C1 segment of cervical spinal cord (tissue), 14 donors: ENCODE measurements at places on chromosomes 11 and 22.

GRCh38 chr11:128047026-128047425 lies 540.3 kb downstream of the ETS1 start:
- DNase-seq, result no peak

GRCh38 chr11:70126494-70126893 lies 48.4 kb downstream of the ANO1 start:
- DNase-seq, result no peak

- DNase-seq, result no peak
Observed at GRCh38 chr11:114081641-114082414, 22.3 kb downstream of the ZBTB16 start.

DNA sequence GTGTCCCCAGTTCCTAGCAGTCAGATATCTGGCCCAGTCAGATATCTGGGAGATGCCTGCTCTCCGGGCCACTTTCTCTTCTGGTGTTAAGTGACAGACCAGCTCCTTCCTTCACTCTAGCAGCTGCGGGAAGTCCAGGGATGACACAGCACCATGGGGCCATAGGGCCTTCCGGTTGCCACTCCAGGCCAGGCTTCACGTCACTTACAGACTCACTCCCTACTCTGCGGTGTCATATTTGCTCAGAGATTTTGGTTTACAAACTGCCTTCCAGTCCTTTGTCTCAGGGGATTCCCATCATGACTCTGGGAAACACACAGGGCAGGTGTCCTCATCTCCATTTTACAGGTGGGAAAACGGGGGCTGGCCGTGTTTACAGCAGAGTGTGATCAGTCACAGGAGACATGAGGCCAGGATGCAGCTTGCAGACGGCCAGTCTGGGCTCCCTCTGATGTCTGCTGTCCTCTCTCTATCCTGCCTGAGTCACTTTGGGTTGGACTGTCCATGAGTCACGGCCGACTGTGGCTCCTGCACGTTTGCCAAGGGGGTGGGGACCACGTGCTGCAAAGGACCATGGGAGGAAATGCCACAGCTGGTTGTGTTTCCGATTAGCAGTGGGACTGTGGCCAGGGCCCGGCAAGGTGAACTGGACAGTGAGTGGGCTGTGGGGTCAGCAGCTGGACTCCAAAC lies 8.2 kb upstream of the TBC1D22A start:
- DNase-seq, result no peak

- DNase-seq, result no peak
Observed at GRCh38 chr11:116225236-116225635, 547.6 kb downstream of the BUD13 start.

GRCh38 chr22:36386900-36387708 lies 663 bp downstream of the MYH9 start:
- peak; percentile 20 for DNase-seq

GRCh38 chr22:22737590-22737989 lies 93.2 kb downstream of the GGTLC2 start:
- no peak for DNase-seq

- DNase-seq, result no peak
Observed at GRCh38 chr22:49021131-49021925, 806.3 kb downstream of the BRD1 start.

GRCh38 chr11:81772166-81772565 lies 961.5 kb downstream of the FAM181B start:
- no peak for DNase-seq

- DNase-seq, result no peak
Observed at GRCh38 chr22:45009606-45010531, at the start of gene PHF21B. PHF21B (minus strand) TSS chr22:45010005; CDS start chr22:45009549, 456 bp downstream.

- no peak for DNase-seq
Observed at GRCh38 chr11:105673089-105673488, 63.2 kb downstream of the GRIA4 start.

DNA sequence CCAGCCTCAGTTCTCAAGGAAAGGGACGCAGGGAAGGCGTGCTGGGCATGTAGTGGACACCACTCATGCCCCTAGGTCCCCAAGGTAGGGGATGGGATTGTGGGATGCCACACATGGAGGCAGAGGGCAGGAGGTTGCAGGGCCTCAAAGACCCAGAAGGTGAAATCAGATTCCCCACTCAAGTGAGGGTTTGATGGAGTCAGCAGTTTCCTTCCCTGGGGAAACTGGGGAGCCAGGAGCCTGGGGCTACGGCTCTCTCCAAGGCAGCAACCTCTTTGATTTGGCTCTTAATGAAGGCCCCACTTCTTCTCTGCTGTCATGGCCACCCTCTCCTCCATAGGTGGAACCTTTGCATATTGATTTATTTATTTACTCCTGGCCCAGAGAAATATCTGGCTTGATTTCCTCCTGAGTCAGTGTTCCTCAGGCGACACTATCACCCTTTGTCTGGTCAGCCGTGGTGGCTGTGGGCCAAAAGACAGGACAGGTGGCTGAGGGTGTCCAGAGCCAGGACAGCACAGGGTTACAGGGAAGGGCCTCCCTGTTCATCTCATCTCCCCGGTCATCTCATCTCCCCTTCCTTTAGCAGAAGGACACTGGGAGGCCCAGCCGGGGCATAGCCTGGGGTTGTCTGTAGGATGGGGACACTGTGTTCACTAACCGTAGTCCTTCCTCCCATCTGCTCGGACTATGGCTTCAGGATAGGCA lies 9.6 kb downstream of the GNAZ start:
- peak; percentile 36 for DNase-seq

GRCh38 chr11:115606498-115607220 lies 102.4 kb upstream of the CADM1 start:
- DNase-seq, result no peak

GRCh38 chr11:75280770-75281468 lies 40.3 kb downstream of the TPBGL start:
- DNase-seq, result no peak

DNA sequence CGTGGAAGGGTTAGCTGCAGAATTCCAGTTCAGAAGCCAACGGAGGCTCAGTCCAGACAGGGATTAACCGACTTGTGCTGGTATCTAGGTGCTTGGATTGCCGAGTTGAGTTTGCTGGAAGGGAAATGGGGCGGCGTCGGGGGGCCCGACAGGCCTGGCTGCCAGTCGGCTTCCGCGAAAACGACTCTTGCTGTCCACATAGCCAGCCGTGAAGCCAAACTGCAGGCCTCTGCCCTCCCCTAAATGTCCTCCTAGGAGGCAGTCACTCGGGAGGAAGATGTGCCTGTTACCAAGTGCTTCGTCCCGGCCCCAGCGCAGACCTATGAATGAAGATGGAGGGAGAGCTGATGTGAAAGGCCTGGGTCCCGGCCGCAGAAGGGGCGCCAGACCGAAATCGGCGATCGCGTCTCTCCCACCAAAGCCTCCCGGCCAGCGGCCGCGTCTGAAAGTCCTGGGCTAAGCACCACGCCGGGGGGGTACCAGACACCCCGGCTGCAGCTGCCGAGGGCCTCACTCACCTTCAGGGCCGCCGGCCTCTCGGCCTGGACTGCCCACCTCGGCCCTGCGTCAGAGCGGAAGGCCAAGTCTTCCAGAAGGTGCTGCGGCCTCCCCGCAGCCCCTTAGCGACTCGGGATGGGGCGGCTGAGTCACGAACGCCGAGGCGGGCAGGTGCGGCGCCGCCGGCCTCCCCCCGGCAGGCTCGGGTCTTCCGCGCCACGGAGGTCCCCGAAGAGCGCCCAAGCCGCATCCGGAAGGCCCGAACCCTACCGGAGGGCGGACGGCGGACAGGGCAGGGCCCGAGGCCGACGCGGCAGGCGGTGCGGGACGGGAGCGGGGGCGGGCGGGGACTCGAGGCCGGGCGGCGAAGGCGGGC lies 7.5 kb downstream of the DPAGT1 start:
- DNase-seq, result peak; percentile 36

DNA sequence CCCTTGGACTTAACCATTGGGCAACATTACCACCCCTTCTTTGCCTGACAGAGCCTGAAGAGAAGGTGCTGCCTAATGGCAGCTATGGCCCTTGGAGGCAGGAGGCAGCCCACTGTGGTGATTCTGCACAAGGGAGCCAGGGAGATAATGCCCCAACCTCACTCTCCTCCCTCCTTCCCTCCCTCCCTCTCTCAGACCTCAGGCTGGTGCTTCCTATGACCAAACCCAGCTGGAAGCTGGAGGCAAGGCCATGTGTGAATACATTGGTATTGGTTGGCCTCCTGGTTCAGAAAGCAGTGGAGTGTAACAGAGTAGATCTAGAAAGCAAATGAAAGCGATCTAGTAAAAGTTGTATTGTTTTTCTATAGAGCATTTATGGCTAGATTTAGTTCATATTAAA lies 233.1 kb downstream of the CSNK2A3 start:
- no peak for DNase-seq

- no peak for DNase-seq
Observed at GRCh38 chr11:111069066-111069465, 176.5 kb upstream of the POU2AF2 start.

DNA sequence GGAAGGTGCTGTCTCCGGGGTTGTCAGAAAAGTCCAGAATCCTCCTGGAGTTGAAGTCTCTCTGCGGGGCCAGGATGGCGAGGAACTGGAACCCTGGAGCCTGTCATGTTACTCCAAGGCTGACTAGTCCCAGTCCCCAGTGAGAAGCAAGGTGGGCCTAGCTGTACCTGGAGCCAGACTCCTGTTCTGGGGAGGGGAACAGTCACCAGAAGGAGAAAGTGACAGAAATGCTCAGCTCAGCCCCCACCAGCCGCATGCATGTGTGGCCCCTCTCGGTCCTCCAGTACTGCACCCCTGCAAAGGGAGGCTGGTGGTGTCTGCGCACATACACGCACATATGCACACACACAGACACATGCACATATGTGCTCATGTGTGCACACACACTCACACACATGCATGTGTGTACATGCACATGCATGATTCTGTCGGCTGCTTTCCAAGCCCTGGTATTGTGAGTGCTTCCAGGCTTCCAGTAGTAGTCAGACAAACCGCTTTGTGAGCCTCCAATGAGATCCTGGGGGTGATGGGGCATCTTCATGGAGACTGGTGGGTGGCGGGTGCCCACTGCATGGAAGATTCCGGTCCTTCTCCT lies 54.3 kb downstream of the RTL6 start:
- DNase-seq, result no peak

- DNase-seq, result no peak
Observed at GRCh38 chr11:65744026-65744698, 23.6 kb upstream of the RNASEH2C start.

- DNase-seq, result no peak
Observed at GRCh38 chr11:129700701-129701100, 114.9 kb upstream of the TMEM45B start.

- DNase-seq, result no peak
Observed at GRCh38 chr11:117879516-117880480, 3.3 kb upstream of the FXYD6 start.

GRCh38 chr11:126857860-126858808 lies 142.4 kb downstream of the KIRREL3 start:
- no peak for DNase-seq

GRCh38 chr11:130897262-130898182 lies 18.8 kb downstream of the SNX19 start:
- DNase-seq, result no peak

DNA sequence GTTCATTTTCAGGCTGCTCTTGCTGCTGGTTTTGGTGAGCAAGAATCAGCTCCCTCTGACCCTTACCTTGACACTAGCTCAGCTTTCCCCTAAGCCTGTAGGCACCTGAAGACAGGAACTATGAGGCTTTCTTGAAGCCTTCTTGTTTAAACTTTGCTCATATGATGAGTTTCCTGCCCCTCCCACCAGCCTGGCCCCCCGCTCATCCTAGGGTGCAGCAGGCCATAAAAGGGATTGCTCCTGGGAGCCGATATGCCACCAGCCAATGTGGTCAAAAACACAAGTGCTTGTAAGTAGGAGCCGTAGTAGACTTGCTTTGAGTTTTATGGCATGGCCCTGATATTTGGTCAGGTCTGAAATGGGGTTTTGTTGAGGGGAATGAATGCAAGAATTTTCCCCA lies 164.7 kb downstream of the DSCAML1 start:
- DNase-seq, result no peak

DNA sequence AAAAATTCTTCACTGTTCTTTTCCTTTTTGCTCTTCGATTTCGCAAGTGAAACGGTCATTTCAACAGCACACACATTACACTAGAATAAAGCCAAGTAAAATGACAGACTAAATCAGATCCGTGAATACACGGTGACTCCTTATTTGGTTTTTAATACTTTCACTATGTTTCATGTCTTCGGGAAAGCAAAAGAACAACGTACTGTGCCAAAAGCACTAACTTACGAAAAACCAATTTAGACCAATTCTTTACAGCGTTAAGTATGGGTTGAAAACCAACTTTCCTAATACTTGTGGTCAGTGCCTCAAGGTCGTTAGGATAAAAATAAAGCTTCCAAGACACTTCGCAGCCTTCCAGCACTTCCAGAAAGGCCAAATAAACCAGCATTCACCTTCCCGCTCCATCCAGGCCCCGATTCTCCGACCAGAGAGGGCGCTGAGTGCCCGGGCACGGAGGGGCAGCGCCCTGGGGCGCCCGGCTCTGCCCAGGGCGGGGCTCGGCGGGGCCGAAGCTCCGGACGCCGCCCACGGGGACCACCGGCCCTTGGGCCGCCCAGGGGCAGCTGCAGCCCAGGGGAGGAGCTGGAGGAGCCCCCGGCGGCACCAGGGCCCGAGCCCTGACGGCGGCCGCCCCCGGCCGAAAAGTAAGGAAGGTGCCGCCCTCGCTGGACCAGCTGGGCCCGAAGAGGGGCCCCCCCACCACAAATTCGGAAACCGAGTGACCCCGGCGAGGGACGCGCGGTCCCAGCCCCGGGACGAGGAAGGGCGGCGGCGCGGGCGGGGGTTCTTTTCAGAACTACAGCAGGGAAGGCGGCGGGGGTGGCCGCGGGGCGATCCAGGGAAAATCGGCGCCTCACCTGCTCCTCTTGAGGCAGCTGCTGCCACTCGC lies 499 bp downstream of the ATL3 start:
- DNase-seq, result peak; percentile 51

DNA sequence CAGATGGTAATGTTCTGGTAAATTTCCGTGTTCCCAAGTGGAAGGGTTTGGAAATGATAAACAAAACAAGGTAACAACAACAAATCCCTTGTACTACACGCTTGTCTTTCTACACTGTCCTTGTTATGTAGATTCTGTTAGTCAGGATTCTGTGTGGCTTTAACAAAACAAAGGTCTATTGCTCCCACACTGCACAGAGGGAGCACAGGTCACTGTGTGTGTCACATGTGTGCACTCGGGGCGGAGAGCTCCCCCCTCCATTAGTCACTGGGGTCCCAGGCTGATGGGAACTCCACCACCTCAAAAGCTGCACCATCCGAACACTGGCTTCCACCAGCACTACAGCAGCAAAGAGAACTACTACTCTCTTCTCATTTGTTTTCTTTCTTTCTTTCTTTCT lies 227.9 kb downstream of the NTM start:
- no peak for DNase-seq

- no peak for DNase-seq
Observed at GRCh38 chr11:13917264-13917663, 45.3 kb upstream of the SPON1 start.

DNA sequence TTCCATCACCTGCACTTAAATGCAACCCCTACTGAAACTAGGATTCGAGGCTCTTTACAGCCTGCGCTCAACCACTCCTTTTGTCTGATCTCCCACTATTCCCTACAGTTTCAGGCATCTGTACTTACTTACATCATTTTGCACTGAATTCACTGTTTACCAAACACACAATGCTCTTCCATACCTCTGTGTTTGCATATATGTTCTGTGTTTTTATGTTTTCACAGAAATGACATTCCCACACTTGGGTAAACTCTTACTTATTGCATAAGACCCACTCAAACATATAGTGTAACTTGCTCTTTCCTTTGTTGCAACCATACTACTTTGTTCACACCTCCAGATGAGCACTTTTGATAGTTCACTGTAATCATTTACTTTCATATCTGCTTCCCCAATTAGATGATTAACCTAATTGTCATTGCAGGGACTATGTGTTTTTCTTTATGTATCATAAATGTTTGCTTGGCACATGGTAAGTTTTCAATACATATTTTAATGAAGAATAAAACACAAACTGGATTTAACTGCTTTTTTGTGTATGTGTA lies 54.6 kb downstream of the ZBTB44 start:
- no peak for DNase-seq

- no peak for DNase-seq
Observed at GRCh38 chr11:66570079-66570849, 1.9 kb upstream of the CTSF start.
